ENCODE measurements at places on chromosomes 7 and 10.

GRCh38 chr7:111878785-111879184 lies 316.5 kb upstream of the IMMP2L start:
- DNase-seq: no peak

DNA sequence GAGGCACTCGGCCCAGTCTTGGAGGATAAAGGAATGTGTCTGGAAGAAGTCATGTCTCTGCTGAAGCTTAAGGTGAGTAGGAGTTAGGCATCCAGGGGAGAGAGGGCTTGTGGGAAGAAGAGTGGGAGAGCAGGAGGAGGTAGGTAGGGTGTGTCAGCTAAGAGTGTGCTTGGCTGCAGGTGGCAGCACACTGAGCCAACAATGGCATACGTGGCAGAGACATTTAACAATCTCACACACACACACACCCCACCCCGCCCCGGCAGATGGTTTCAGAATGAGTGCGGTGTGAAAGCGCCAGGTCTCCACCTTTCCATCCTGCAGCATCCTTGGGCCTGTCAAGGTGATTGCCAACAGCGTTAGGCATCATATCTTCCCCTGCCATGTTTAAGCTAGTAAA lies 11.2 kb upstream of the ARPC1A start:
- no peak for DNase-seq

GRCh38 chr10:124802313-124802675 lies 675 bp downstream of the ABRAXAS2 start:
- DNase-seq: no peak

DNA sequence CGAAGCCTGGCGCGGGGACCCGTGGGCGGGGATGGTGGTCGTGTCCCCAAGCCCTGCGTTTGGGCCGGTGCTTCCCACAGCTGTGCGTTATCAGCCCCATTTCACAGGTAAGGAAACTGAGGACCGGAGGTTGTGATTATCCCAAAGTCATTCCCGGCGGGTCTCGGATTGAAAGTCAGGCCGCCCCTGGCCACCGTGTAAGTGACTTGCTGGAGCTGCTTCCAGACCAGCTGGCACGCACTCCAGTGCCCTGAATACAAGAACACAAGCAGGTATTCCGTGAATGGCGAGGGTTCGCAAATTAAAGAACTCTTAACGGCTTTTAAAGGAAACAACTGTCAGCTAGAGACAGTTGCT lies 675 bp upstream of the ATE1 start:
- no peak for DNase-seq

GRCh38 chr10:13425397-13425796 lies 77.3 kb upstream of the SEPHS1 start:
- no peak for DNase-seq

DNA sequence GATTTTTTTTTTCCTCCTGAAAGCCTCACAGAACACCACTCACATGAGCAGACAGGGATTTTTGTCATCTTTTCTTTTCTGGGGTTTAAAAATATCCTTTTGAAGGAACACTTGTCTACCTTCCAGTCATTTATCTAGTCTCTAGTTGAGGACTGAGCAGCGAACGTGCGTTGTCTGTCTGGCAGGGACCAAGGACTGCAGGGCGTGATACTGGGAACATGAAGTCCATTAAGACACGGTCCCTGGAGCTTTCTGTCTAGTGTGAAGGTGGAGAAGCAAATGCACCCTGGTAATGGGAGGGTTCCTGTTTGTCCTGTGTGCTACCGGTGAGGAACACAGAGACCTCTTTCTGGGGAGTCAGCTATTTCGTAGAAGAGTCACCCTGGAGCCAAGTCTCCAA lies 207.4 kb downstream of the TMEM178B start:
- DNase-seq: no peak

DNA sequence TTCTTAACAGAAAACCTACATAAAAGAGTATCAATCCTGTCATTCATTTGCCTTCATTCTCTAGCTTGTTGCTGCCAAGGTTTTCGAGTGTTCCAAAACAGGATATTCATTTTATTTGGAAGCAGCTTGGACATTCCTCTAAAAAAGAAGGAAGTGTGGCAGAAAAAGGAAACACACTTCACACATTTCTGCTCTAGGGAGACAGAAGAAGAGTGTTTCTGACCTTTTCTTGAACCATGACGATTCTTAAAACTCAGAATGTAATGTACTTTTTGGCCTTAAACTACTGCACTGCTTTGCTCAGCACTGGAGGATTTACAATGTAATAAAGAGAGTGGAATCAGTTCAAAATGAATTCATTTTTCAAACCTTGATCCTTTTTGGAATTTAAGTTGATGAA lies 81.3 kb downstream of the SEMA3A start:
- no peak for DNase-seq
